ENCODE measurements at places on chromosomes 2 and 18.

GRCh38 chr2:148987286-148987685 lies 51.2 kb upstream of the LYPD6B start:
- no peak for DNase-seq

- no peak for DNase-seq
Observed at GRCh38 chr2:178865999-178866398, 58.8 kb upstream of the TTN start.

GRCh38 chr2:172836347-172836821 lies 100.7 kb downstream of the RAPGEF4 start:
- no peak for DNase-seq

DNA sequence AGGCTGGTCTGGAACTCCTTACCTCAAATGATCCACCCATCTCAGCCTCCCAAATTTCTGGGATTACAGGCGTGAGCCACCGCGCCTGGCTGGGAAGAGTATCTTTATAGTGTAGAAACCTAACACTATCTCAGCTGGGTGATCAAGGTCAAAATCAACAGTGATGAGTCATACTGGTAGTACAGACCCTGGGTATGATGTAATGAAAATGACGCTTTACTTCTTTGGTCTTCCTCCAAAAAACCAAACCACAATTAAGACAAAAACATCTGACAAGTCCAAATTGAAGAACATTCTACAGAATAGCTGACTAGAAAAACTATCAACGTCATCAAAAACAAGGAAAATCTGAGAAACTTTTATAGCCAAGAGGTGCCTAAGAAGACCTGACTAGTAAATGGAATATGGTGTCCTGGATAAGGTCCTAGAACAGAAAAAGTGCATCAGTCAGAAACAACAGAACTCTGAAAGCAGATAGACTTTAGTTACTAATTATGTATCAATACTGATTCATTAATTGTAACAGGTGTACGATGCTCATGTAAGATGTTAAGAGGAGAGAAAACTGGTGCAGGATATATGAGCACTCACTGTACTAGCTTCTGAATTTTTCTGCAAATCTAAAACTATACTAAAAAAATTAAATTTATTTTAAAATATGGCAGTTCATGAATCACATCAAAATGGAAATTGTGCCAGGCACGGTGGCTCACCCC lies 25.4 kb downstream of the PDCL3 start:
- no peak for DNase-seq

- DNase-seq = no peak
Observed at GRCh38 chr18:37315935-37316334, 249.7 kb downstream of the CELF4 start.

GRCh38 chr2:47211497-47212011 lies 56.4 kb upstream of the STPG4 start:
- DNase-seq = no peak

- no peak for DNase-seq
Observed at GRCh38 chr2:170716851-170717598, 1.9 kb downstream of the SP5 start.

DNA sequence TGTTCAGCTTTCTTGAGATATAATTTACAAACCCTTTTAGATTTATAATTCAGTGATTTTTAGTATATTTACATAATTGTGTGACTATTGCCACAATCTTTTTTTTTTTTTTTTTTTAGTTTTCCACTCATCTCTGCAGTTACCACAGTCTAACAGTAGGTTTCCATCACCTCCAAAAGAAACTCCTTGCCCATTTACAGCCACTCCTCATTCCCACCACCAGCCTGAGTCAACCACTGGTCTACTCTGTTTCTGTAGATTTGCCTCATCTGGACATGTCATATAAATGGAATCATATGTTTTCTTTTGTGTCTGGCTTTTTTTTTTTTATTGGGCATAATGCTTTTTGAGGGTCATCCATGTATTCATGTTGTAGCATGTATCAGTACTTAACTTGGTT lies 16.1 kb downstream of the MTX2 start:
- no peak for DNase-seq

- no peak for DNase-seq
Observed at GRCh38 chr18:5456577-5457461, 87.0 kb downstream of the EPB41L3 start.

DNA sequence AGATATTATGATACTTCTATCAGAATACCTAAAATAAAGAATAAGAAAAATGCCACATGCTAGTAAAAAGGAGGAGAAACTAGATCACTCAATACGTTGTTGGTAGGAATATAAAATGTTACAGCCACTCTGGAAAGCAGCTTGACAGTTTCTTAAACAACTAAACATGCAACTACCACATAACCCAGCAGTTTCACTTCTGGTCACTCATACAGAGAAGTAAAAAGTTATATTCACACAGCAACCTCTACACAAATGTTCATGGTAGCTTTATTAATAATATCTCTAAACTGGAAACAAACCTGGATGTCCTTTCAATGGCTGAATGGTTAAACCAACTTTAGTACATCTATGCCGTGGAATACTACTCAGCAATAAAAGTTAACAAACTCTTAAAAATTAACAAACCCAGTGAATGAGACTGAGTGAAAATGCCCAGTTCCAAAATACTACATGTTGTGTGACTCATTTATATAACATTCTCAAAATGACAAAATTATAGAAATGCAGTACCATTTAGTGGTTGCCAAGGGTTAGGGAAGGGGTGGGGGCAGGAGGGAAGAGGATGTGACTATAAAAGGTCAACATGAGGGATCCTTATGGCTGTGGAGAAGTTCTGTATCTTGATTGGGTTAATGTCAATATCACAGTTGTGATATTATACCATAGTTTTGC lies 124.1 kb downstream of the MMADHC start:
- DNase-seq = no peak

DNA sequence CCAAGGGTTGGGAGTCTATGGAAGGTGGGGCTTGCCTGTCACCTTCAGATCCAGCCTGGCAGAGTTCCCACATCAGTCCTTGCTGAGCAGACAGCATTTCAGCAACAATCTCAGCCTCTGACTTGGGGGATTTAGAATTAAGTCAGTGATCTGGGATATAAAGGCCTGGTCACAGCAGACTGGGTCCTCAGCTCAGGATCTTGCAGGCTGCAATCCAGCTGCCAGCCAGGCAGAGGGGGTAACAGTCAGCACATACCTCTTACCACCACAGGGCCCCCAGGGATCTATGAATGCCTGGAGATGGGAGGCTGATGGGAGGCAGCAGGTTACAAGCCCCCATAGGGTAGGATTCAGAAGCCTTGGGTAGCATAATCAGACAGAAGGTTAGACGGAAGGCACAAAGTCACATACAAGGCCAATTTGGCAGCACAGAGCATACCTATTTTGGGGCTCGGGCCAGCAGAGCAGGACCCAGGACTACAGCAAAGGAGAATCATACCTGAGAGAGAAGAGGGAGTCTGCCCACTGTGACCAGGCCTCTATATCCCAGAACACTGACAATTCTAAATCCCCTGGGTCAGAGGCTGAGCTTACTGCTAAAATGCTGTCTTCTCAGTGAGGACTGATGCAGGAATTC lies 163.5 kb downstream of the MTCL1 start:
- no peak for DNase-seq

GRCh38 chr2:240961910-240962299 lies 36.5 kb upstream of the SNED1 start:
- DNase-seq = no peak

GRCh38 chr2:42360493-42360889 lies 526 bp downstream of the COX7A2L start:
- no peak for DNase-seq

GRCh38 chr2:21333684-21334083 lies 209.9 kb downstream of the TDRD15 start:
- no peak for DNase-seq

All from stimulated activated CD4-positive, alpha-beta T cell treated with anti-CD3 and anti-CD28 coated beads, Interleukin-1b, Interleukin-23, amount 100 ng/mL, for 1 hour (primary cell).